ENCODE measurements at places on chromosomes 13 and 19.

DNA sequence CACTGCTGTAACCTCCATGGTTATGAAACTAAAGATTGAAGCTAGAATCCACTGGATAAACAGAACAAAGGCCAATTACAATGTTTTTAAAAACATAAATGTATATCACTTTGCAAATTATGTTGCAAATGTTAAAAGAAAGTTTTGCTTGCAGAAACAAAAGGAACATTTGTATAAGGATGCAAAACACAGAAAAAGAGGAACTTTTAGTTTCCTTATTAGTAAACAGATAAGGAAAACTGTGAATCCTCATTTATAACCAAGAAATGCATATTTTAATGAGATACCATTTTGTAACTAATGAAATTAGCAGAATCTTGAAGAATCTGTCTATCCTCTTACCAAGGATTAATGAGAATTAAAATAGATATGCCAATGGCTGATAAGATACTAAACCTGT lies 32.3 kb downstream of the LPAR6 start:
- no peak for DNase-seq

DNA sequence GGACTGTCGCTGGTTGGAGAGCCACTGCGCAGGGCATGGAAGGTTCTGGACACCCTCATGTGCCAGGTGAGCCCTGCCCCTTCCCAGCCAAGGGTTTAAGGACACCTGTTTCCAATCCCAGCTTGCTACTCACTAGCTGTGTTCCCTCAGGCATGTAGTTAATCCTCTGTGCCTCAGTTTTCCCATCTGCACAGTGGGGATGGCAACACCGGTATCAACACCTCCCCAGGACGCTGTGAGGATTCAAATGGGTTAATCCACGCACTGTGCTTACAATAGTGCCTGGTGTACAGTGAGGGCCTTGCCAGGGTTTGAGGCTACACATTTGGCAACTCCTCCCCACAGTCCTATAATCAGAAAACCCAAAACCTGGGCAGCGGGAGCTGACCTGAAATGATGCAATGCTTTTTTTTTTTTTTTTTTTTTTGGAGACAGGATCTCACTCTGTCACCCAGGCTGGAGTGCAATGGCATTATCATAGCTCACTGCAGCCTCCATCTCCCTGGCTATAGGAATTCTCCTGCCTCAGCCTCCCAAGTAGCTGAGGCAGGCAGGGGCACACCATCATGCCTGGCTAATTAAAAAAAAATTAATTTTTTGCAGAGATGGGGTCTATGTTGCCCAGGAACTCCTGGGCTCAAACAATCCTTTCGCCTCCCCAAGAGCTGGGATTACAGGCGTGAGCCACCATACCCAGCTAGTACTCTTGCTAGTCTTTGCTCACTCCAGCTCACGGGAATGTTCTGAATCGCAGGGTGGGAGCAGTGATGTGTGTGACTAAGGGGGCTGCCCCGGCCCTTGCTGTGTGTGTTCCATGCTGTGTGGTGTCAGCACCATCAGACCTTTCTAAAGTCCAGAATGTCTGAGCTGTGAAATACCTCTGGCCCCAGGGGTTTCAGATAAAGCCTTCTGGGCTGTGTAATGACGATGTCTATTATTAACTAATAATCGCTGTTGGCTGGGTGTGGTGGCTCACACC lies 2.3 kb downstream of the ACP4 start:
- DNase-seq: no peak

GRCh38 chr13:62767473-62767872 lies 1351.8 kb upstream of the PCDH20 start:
- DNase-seq: no peak

DNA sequence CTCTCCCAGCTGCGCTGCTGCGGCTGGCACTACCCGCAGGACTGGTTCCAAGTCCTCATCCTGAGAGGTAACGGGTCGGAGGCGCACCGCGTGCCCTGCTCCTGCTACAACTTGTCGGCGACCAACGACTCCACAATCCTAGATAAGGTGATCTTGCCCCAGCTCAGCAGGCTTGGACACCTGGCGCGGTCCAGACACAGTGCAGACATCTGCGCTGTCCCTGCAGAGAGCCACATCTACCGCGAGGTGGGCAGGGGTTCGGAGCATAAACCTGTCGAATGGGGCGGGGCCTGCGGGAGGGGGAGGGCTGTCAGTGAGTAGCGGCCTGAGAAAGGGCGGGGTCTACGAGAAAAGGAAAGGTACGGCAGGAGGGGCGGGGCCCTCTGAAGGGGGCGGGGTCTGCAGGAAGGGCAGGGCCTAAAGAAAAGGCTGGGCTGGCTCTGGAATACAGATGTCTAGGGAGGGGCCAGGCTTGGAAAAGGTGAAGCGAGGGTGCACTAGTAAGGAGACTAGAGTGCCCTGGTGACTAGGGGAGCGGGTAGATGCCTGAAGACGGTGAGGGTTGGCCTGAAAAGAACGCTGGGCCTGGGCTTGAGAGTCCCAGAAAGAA lies 3.6 kb downstream of the CD37 start:
- DNase-seq: no peak
